ENCODE measurements at places on chromosomes 1 and 21.

- no peak for DNase-seq
Observed at GRCh38 chr1:211518330-211519289, 26.6 kb upstream of the RD3 start.

GRCh38 chr1:82733645-82734044 lies 932.9 kb downstream of the ADGRL2 start:
- DNase-seq: no peak

DNA sequence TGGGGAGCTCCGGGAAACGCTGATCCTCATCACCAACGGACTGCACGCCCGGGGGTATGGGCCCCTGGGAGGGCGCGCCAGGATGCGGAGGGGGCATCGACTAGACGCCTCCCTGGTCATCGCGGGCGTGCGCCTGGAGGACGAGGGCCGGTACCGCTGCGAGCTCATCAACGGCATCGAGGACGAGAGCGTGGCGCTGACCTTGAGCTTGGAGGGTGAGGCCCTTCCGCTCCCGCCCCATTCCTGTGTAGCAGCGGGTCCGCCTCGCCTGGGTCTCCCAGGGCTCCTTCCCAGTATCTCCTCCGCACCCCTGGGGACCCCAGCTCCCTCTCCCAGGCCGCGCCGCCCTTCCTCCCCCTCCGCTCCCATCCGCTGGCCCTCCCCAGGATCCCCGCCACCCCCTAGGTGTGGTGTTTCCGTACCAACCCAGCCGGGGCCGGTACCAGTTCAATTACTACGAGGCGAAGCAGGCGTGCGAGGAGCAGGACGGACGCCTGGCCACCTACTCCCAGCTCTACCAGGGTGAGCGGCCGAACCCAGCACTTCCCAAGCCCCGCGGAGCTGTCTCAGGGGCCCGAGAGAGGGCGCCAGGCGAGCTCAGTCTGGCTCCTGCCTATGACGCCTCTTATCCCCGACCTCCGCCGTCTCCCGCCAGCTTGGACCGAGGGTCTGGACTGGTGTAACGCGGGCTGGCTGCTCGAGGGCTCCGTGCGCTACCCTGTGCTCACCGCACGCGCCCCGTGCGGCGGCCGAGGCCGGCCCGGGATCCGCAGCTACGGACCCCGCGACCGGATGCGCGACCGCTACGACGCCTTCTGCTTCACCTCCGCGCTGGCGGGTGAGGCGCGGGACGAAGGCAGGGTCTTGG lies 5.0 kb downstream of the HAPLN2 start:
- DNase-seq: peak; percentile 72

GRCh38 chr1:66556161-66556611 lies 22.2 kb downstream of the SGIP1 start:
- no peak for DNase-seq
